CD4-positive, alpha-beta T cell (primary cell): ENCODE measurements at places on chromosomes 12 and 14.

DNA sequence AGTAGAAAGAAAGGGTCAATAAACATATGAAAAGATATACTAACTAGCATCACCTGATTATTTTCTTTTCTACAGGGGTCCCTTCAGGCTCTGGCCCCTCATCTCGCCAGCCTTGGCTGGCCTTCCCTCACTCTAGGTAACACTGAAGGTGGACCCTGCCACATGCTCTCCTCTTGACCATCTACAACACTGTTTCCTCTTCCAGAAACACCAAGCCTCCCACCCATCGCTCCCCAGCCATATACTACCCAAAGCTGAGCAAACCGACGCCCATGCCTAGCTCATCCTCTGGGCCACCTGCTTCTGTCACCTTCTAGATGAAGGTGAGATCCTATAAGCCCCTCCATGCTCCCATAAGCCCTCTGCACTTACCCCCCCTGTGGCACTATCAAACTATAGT, 14.8 kb downstream of the ANAPC5 start:
- no peak overlapping the region for H3K4me3 ChIP-seq
- no peaks in the 10 kb centered on the region for H3K4me1 ChIP-seq
- DNase-seq = no peak
- peaks cover 72% of the 10 kb centered on the region for H3K36me3 ChIP-seq

DNA sequence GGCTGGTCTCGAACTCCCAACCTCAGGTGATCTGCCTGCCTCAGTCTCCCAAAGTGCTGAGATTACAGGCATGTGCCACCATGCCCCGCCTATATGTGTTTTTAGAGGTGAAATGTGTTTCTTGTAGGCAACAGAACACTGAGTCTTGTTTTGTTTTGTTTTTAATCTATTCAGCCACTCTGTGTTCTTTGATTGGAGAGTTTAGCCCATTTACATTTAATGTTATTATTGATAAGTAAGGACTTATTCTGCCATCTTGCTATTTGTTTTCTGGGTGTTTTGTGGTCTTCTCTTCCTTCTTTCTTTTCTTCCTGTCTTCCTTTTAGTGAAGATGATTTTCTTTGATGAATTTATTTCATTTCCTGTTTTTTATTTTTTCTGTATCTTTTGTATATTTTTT, 29.6 kb downstream of the IFNG start:
- H3K4me1 ChIP-seq = no peaks in the 10 kb centered on the region
- DNase-seq = no peak
- H3K4me3 ChIP-seq = no peak overlapping the region
- no peaks in the 10 kb centered on the region for H3K27me3 ChIP-seq
- no peak overlapping the region for H3K27ac ChIP-seq

- H3K27me3 ChIP-seq = no peaks in the 10 kb centered on the region
- peak overlapping the region; percentile 61 for H3K4me3 ChIP-seq
- H3K27ac ChIP-seq = no peak overlapping the region
- H3K4me1 ChIP-seq = peaks cover 63% of the 10 kb centered on the region
- H3K36me3 ChIP-seq = peaks cover 24% of the 10 kb centered on the region
- no peak for DNase-seq
Observed at GRCh38 chr12:57755194-57755453, 221 bp downstream of the MARCHF9 start.

DNA sequence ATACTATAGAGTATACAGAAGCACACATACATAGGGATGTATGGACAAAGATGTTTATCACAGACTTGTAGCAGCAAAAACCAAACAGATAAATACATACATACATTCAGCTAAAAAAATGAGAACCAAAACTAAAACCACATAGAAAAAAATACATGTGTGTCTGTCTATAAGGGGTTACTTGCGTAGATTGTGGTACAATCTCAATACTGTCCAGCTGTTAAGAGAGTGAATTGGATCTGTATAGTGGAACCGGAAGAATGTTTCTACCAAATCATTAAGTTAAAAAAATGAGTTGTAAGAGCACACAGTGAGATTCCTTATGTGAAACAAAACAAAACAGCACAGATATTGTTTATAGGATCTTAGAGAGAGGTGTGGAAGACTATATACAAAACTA, 44.2 kb upstream of the DCD start:
- DNase-seq = no peak
- H3K27ac ChIP-seq = no peak overlapping the region
- H3K4me1 ChIP-seq = no peaks in the 10 kb centered on the region
- H3K27me3 ChIP-seq = peaks cover 39% of the 10 kb centered on the region
- H3K36me3 ChIP-seq = no peaks in the 10 kb centered on the region
- no peak overlapping the region for H3K4me3 ChIP-seq

- no peak overlapping the region for H3K27ac ChIP-seq
- no peak overlapping the region for H3K4me3 ChIP-seq
- H3K36me3 ChIP-seq = no peaks in the 10 kb centered on the region
- no peaks in the 10 kb centered on the region for H3K4me1 ChIP-seq
- no peaks in the 10 kb centered on the region for H3K27me3 ChIP-seq
- no peak for DNase-seq
Observed at GRCh38 chr12:75684678-75685616, 173.5 kb upstream of the KRR1 start.

DNA sequence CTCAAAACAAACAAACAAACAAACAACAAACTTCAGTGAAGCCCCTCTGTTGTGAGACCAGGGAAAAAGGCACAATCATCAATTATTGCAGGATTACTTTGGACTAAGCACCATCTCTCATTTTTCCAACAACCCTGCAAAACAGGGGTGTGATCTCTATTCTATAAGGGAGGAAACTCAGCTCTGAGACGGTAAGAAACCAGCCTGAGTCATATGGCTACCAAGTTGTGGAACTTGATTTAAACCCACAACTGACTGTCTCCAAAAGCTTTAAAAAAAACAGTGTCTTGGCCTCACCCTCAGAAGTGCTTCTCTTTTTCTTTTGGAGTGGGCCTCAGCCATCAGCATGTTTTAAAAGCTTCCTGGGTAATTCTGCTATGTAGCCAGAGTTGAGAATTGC, 49.8 kb downstream of the RIN3 start:
- no peak overlapping the region for H3K4me3 ChIP-seq
- H3K36me3 ChIP-seq = peaks cover 11% of the 10 kb centered on the region
